ENCODE measurements at places on chromosomes 3 and 15.

- DNase-seq = no peak
These were observed 14.9 kb downstream of the UBE2E2 start for GRCh38 chr3:23217872-23218554.

- no peak for DNase-seq
These were observed 766 bp downstream of the FAM98B start for GRCh38 chr15:38454696-38455090.

GRCh38 chr3:182180654-182181385 lies 469.1 kb downstream of the SOX2 start:
- DNase-seq = no peak

- DNase-seq = no peak
These were observed 134.2 kb upstream of the LIPC start for GRCh38 chr15:58297639-58298038.

GRCh38 chr3:127590282-127590592 lies 296 bp downstream of the TPRA1 start:
- no peak for DNase-seq

DNA sequence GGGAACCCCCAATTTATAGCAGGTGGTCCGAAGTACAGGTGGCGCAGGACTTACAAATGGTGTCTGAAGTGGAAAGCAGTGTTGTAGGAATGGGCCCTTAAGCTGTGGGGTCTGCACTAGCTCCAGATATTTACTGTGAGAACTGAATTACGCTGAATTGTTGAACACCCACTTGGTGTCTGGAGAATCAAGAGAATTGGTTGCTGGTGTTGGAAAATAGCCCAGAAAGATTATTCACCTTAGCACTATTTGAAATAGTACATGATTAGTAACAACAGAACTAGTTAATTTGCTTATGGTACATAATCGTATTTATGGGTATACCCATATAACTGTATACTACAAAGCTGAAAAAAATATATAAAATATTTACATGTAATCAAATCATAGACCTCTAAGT lies 64.8 kb downstream of the ADAM10 start:
- no peak for DNase-seq

- DNase-seq = no peak
These were observed 38.5 kb upstream of the C15orf39 start for GRCh38 chr15:75163150-75163564.

DNA sequence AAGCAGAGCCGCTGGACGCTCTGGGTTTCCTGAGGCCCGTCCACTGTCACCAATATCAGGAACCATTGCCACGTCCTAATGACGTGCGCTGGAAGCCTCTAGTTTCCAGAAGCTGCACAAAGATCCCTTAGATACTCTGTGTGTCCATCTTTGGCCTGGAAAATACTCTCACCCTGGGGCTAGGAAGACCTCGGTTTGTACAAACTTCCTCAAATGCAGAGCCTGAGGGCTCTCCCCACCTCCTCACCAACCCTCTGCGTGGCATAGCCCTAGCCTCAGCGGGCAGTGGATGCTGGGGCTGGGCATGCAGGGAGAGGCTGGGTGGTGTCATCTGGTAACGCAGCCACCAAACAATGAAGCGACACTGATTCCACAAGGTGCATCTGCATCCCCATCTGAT lies 3.3 kb downstream of the RHO start:
- no peak for DNase-seq

- no peak for DNase-seq
These were observed 95.7 kb upstream of the SLC24A5 start for GRCh38 chr15:48025118-48025517.

DNA sequence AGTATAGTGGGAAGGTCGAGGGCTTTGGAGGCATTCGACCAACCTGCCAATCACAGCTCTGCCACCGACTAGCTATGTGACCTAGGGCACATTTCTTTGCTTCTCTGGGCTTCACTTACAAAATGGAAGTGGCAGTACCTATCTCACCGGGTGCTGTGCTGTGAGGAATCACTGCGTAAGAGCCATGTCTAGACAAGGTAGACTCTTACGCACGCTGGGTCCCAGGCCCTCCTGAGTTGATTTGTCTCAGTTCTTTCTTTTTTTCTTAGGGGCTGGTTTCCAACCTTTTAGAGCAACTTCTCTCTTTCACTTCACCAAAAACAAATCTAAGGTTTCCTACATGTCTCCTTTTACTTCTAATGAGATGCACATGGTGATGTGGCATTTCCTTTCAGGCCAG lies 18.8 kb downstream of the CA12 start:
- no peak for DNase-seq

All from HTR-8/SVneo (cell line).